ENCODE measurements at places on chromosomes 4 and X. TPM values are rescaled to one million over a fixed set of nuclear protein-coding genes. Genes with fewer than 3 reads are reported as not detected.
A peak's percentile ranks its signal among the peaks of the same experiment; 100 is the strongest.

The HTR2C gene
- 0.24 TPM for total RNA-seq

The XAGE1A gene
- 1.9 TPM for total RNA-seq

The CYBB gene
- not detected for total RNA-seq

The CXCL3 gene
- 1.1 TPM for total RNA-seq

The GPRIN3 gene
- total RNA-seq, result not detected

The RTL3 gene
- total RNA-seq, result 1.4 TPM

The IL13RA2 gene
- 67.6 TPM for total RNA-seq

The NOX1 gene
- total RNA-seq, result not detected

The ETDA gene
- total RNA-seq, result not detected

The MAP7D2 gene
- 0.60 TPM for total RNA-seq

The COL4A6 gene
- 1.1 TPM for total RNA-seq

The BCORL1 gene
- total RNA-seq, result 0.49 TPM

The ALAS2 gene
- total RNA-seq, result not detected

The NUP62CL gene
- not detected for total RNA-seq

The HTN3 gene
- 0.98 TPM for total RNA-seq

The NLGN4X gene
- total RNA-seq, result under 0.01 TPM

DNA sequence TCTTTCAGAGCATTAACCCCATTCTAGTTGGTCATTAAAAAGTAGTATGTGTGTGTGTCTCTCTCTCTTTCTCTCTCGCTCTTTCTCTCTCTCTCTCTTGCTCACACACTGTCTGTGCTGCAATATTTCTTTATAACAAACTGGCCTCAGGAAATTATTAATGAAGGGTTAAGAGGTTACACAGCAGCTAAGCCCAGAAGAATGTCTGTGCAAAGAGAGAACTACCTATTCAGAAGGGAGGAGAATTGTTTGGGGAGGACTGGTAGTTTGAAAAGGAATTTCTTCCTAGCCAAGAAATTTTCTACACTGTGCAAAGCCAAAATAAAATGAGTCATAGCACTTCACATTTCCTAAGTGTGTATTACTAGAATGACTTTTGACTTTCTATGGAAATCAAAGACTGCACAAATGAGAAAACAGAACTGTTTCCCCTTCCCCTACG, 22.2 kb downstream of the PDGFC start:
- DNase-seq, result peak; percentile 70

- no peak for DNase-seq
These were observed 776.6 kb downstream of the RAB28 start for GRCh38 chr4:12707381-12708175.

DNA sequence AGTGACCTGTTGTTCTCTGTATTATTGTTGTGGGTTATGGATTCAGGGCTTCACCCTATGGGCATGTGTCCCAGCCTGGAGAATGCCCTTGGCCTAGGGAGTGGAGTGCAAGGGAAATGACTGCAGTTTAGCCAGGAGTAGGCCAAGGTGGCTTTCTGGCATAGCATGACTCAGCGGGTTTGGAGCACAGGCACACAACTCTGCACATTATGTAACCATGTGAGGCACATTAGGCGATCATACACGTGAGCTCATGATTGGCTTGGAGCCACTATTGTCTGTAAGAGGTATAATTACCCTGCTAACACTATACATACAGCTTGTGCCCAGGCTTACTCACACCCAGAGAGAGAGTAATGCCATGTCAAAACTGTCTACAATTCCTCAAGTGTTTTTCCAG, 35.1 kb upstream of the TACR3 start:
- peak; percentile 1 for DNase-seq

GRCh38 chr4:113957956-113958355, 21.5 kb downstream of the ARSJ start:
- peak; percentile 60 for DNase-seq

GRCh38 chrX:13742397-13743176, 8.0 kb downstream of the OFD1 start:
- DNase-seq, result no peak

- DNase-seq, result no peak
These were observed 15.5 kb downstream of the TNIP3 start for GRCh38 chr4:121148621-121149020.

GRCh38 chr4:48270951-48271473, 1.4 kb upstream of the TEC start:
- no peak for DNase-seq

GRCh38 chr4:3364634-3365314, 72.0 kb downstream of the RGS12 start:
- DNase-seq, result no peak

DNA sequence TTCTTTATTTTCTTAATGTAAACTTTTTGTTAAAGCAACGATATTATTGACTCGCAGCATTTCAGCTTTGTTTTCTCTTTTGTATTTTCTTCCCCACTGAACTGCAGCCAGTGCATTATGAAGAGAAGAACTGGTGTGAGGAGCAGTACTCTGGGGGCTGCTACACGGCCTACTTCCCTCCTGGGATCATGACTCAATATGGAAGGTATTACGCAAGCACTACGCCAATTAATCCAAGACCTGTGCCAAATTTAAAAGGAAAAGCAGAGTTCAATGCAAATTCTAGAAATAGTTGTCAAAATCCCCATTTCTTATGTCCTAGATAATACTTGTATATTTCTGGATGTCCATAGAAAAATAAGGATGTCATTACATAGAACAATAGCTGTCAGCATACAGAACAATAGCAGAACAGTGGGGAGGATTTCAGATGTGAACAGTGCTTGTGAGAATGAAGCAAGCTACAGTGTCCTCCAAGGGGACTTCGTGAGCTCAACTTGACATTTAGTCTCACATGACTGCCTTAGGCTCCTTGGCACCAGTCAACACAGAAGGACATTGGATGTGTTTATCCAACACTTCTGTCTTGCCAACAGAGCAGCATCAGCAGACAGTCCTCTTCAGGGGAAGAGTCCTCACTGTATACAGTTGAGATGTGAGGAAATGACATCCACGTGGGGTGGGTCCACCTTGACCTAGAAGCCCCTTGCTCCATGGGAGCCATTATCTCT, 85.9 kb downstream of the MAOA start:
- DNase-seq, result no peak

GRCh38 chr4:189823591-189823990, 117.1 kb upstream of the FRG1 start:
- DNase-seq, result no peak

DNA sequence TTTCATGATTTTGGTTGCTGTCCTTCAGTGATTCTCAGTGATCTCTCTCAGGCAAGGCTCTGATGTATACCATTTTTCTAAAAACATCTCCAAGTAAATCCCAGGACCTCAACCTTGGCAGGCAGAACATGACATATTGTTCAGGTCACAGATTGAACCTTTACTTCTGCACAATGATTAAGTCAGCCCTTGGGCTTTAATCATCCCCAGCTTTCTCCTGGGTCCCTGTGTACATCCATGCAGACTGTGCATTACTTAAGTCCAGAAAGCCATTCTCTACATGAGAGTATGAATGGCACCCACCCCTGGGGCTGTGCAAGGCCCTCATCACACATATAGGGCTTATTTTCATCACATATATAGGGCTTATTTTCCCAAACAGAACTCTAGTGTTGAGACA, 58.7 kb upstream of the ADAMTS3 start:
- no peak for DNase-seq

GRCh38 chr4:85995361-85995760, 364.5 kb downstream of the MAPK10 start:
- DNase-seq, result no peak

DNA sequence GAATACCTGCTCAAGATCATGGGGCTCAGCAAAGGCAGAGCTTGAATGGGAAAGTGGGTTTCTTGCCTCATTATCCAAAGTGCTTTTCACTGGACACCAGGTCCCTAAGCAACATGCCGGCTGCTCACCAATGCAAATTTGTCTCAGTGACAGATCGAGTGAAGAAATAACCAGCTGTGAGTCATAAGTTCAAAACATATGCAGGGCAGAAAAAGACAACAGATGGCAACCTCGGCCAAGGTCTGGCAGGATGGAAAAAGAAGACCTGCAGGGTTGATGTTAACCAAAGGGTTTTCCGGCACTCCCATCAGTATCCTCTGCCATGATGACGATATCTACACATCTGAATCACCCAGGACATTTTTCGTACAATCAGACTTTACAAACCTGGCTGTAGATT, 124.1 kb downstream of the AFAP1 start:
- peak; percentile 94 for DNase-seq

DNA sequence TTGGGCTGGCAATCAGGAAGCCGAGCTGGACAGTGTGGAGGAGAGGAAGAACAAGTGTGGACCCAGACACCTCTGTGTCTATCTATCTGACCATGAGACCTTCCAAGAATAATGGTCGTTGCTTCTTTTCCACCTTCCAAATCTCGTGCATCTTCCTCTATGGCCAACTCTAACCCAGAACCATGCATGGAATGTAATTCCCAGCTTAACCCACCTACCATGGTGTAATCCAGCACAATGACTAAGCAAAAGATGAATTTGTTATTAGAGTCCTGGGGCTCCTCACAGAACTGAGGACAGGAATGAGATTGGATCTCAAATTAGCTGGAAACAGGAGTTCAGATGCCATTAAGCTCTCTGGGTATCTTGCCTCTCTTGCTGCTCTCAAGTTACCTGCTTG, 17.4 kb upstream of the TMEM184C start:
- DNase-seq, result no peak

- no peak for DNase-seq
These were observed 53.9 kb upstream of the GALNTL6 start for GRCh38 chr4:171759274-171759673.

GRCh38 chrX:45434231-45434630, 233.6 kb upstream of the DIPK2B start:
- no peak for DNase-seq

- DNase-seq, result peak; percentile 59
These were observed 13.9 kb downstream of the TMEM165 start for GRCh38 chr4:55409468-55410171.

DNA sequence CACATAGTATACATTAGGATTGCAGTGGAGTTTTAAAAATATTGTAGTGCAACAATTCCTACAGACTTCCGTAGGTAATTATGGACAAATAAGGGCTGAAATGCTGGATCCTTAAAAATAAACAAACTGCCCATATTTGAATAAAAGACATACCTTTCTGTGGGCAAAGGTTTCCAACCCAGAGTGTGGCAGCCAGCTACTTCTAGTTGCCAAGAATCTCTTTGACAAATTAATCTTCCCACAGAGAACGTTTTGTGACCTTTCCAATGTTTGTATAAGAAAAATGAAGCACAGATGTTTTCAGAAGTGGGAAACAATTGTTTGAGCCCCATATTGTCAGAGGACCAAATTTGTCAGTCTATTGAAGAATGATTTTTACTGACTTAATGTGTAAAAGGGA, 21.1 kb downstream of the GRPR start:
- peak; percentile 5 for DNase-seq

GRCh38 chrX:118974088-118974907, at the start of gene LONRF3:
Gene LONRF3, plus strand, starts transcription at chrX:118974618. Its CDS starts 163 bp downstream, at chrX:118974781.
- DNase-seq, result peak; percentile 44

GRCh38 chrX:17680732-17681413, 56.4 kb upstream of the SCML1 start:
- peak; percentile 46 for DNase-seq

- DNase-seq, result peak; percentile 34
These were observed 41.8 kb downstream of the RPS6KA3 start for GRCh38 chrX:20224814-20225487.

DNA sequence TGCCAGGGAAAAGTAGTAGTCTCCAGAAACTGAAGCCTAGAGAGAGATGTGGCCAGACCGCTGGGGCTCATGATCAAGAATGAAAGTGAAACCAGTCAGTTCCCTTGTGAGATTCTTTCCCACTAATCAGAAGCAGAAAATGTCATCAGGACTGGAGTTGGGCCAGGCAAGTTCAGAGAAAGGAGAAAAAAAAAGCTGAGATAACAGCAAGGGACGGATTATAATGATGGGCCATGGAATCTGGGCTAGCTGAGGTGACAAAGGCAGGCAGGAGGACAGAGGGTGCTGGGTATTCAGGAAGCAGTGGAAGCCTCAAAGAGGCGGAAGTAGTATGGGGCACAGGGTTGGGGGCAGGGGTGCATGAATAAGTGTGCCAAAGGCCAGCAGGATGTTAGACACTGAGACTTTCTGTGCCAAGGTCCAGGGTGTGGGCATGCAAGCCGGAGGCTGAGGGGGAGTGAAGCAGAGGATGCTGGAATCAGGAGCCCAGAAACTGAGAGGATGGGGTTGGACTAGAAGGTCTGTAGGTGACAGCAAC, 2.5 kb downstream of the CXorf38 start:
- peak; percentile 86 for DNase-seq

DNA sequence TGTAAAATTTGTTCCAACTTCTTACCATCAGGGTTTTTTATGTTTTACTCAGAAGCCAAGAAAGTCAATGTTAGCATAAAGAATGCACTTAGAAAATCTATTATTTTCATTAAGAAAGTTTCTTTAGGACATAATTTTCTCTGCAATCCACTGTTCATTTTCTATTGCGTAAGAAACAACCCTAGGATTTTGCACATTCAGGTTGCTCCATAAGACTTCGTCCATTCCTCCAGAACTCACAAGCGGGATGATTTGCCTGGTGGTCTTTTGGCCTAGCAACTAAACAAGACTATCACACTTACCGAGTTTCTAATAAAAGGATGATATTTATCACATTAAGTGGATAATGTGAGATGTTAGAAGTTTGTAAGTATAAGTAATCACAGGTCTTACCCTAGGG, 376.3 kb upstream of the INTU start:
- no peak for DNase-seq

GRCh38 chr4:36226430-36227227, 17.7 kb downstream of the ARAP2 start:
- DNase-seq, result no peak

GRCh38 chr4:159269116-159269515, 166.2 kb downstream of the RAPGEF2 start:
- peak; percentile 55 for DNase-seq

- no peak for DNase-seq
These were observed 63.4 kb downstream of the CLDN34 start for GRCh38 chrX:10030570-10030969.

DNA sequence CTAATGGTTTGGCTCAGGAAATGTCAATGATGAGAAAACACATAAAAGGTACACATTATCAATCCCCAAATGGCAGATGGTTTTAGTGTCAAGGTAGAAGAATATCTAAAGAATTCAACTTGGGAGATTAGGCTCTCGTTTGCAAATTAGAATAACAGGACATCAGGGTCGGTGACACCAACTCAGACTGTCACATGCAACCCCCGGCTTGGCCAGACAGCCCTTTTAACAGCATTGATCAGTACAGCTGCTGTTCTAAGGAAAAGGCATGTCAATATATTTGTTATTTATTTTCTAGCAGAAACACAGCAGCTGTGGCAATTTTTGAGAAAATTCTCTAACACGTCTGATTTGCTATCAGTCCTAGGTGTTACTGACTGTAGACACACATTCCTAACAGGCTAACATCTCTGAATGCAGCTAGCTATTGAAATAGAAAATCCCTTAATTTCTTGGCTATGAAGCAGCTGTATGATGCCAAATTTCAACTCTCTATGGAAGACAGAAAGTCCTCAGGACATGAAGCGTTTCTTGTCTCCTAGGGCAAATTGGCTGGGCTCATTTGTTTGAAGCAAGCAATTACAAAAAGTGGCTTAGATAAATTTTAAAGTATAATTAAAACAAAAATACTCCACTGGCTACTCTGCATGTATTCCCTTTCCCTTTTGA, 269.0 kb upstream of the CXXC4 start:
- DNase-seq, result no peak

GRCh38 chrX:108298165-108298602, 140.0 kb downstream of the COL4A6 start:
- DNase-seq, result no peak

GRCh38 chrX:5802391-5802790, 426.3 kb downstream of the NLGN4X start:
- no peak for DNase-seq

- DNase-seq, result no peak
These were observed 671.4 kb downstream of the ZNF674 start for GRCh38 chrX:45873781-45874180.
